Activated naive CD8-positive, alpha-beta T cell treated with anti-CD3 and anti-CD28 coated beads, Interleukin-2, amount 10 ng/mL, durations not matched to agents 7 days and 5 days (primary cell): ENCODE measurements at places on chromosomes 1 and 21. TPM values are rescaled to one million over a fixed set of nuclear protein-coding genes. Genes with fewer than 3 reads are reported as not detected.

- no peak for DNase-seq
Measured at GRCh38 chr1:22545141-22545540, 18.1 kb upstream of the EPHA8 start.

DNA sequence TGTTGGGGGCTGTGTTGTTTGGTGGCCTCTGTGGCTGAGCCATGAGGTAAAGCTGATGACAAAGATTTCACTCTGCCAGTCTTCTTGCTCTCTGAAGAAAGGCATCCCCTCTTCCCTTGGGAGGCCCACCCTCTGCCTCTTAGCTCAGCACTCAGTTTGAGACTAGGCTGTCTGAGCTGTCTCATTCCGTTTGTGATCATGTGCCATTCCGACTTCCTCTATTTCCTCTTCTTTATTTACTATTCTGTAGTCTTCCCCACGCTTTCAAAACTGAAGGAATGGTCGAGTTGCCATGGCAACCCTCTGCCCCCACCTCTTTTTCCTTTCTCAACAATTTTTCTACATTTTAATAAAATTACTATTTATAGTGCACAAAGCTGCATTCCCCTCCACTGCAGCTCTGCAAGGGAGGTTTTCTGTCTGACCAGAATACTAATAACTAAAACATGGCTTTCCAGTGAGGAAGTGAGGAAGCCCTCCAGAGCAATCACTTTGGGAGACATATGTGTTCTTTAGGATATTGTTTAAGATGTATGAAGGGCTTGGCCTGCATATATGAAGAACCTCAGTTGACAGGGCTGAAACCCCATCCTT is 30.8 kb downstream of the KCNA3 start:
- DNase-seq, result no peak

DNA sequence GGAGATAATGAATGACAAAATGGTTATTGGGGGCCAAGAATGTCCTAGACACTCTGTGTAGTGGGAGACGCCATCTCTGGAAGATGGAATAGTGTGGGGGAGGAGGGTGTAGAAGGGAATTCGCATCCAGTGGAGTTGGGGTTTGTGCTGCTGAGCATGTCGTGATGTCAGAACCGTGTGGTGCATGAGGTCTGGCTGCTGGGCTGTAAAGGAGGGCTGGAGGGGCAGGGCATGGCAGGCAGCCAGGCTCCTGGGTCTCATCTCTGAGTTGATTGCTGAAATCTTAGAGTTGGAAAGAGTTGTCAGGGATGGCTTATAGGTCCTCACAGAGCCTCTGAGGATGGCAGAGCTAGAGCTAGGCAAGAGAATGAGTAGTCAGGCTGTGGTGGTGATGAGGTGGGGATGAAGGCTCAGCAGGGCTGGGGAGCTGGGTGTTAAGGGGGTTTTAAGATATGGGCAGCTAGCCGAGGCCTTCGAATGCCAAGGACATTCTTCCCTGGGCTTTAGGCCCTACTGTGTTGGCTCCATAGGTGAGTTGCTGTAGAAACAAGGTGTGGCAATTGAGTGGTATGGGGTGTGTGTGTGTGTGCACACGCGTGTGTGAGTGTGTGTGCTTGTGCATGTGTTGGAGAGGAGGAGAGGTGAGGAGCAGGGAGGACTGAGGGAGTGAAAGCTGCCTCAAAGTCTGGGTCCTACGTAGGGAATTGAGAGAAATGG is 1.9 kb downstream of the PPFIA4 start:
- no peak for DNase-seq

DNA sequence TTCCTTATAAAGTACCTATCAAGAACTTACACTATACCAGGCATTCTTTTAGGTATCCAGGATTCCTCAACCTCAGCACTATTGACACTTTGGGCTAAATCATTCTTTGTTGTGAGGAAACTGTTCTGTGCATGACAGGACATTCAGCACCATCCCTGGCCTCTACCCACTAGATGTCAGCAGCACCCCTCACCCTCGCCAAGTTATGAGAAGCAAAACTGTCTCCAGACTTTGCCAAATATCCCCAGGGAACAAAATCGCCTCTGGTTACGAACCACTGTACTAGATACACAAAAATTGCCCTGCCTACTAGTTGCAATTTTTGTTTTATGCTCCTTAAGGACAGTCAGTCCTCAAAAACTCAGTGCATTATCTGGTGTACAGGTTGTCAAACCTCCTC is 35.7 kb downstream of the PALMD start:
- no peak for DNase-seq

The PCAT6 gene
- 0.61 TPM for total RNA-seq

The TNFRSF1B gene
- 215 TPM for total RNA-seq
